Mononuclear cell (primary cell): ENCODE measurements at places on chromosomes 16 and 17. TPM values are rescaled to one million over a fixed set of nuclear protein-coding genes. Genes with fewer than 3 reads are reported as not detected.

Gene RRAD
- total RNA-seq = 1.3 TPM

Gene CES3
- total RNA-seq = 0.63 TPM

Gene TVP23A
- not detected for total RNA-seq

Gene SGSM2
- total RNA-seq = 52.9 TPM

Gene GAST
- total RNA-seq = not detected

Gene TSPAN10
- total RNA-seq = 0.10 TPM

Gene SMTNL2
- total RNA-seq = not detected

Gene APOH
- total RNA-seq = not detected

Gene APRT
- 70.8 TPM for total RNA-seq

Gene HSD11B2
- not detected for total RNA-seq

Gene TRPV3
- 0.21 TPM for total RNA-seq

Gene HOXB5
- not detected for total RNA-seq

Gene DNASE1L2
- 0.21 TPM for total RNA-seq

Gene ORC6
- total RNA-seq = 2.4 TPM

Gene CD7
- total RNA-seq = 48.5 TPM

Gene PPL
- total RNA-seq = not detected

Gene AOC3
- 0.21 TPM for total RNA-seq

Gene MT3
- 0.31 TPM for total RNA-seq

Gene PRR29
- 0.21 TPM for total RNA-seq

Gene TP53TG3B
- total RNA-seq = 0.21 TPM

Gene PRRT2
- total RNA-seq = 0.52 TPM
